Myocyte (in vitro differentiated cells): ENCODE measurements at places on chromosomes 16 and 17.

DNA sequence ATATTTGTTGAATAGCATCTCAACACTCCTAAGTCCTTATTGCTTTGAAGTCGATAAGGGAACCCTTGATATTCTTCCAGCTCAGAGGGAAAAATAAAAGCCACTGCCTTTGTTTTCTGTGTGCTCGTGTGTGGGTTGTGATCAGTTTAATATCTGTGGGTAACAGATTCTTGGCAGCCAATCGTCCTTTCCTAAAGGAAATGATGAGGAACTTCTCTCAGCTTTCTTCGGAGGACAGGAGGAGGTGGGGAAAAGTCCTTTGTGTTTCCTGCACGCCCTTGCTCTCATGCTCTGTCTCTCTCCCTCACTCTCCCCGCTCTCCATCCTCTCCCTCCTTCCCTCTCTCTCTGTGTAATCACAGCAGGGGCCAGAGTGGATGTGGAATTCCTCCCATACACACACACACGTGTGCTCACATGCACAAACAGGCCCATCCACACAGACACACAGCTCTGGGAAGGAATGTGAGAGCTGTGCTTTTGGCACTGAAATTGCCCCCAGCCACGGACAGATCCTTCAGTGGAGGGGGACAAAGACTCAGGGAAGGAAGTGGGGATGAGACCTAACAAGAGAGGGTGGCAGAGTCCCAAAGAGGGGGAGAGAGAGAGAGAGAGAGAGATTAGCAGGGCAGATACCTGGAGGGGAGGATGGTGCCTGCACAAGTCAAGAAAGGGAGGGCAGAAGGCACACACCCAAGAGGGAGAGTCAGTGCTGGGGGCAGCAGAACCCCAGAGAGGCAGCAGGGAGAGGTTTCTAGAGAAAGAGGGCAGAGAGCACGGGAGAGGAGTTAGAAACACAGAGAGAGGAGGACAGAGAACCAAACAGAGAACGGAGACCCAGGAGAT lies 83.5 kb upstream of the PLCG2 start:
- DNase-seq: peak; percentile 41

- DNase-seq: no peak
These were observed 62.4 kb downstream of the STX8 start for GRCh38 chr17:9513266-9513665.

DNA sequence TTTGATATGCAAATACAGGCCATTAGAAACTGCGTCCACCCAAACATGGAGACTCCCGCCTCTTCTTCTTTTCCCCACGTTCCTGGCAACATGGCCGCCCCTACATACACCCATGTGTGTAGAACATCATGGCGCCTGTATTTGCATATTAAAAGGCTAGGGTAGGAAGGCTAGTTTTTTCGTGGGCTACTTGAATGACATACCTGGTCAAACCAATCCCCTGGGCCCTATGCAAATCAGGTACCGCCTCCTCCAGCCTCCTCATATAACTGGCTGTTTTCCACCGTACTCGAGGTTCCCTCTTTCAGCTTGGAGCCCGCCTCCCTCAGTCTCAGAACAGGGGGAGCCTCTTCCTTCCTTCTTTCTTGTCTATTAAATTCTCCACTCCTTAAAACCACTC lies 840 bp upstream of the CD300LB start:
- DNase-seq: no peak

- peak; percentile 93 for DNase-seq
These were observed 35.8 kb downstream of the HSD17B2 start for GRCh38 chr16:82070656-82071369.

DNA sequence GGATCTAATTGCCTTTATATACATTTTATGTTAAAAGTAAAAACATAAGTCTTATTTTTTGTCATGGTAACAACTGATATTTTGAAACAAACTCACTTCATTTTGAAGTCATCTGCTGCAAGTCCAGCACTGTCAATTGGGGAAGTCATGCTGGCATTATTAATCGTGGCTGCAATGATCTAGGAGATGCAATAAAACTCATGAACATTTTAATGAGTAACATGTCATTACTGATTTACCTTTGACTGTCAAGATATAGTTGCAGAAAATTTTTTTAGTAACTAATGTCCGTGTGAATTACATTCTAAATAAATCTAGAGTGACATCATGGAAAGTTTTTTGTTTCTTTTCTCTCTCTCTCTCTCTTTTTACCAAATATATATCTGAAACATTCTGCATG lies 17.3 kb upstream of the KRT24 start:
- no peak for DNase-seq

DNA sequence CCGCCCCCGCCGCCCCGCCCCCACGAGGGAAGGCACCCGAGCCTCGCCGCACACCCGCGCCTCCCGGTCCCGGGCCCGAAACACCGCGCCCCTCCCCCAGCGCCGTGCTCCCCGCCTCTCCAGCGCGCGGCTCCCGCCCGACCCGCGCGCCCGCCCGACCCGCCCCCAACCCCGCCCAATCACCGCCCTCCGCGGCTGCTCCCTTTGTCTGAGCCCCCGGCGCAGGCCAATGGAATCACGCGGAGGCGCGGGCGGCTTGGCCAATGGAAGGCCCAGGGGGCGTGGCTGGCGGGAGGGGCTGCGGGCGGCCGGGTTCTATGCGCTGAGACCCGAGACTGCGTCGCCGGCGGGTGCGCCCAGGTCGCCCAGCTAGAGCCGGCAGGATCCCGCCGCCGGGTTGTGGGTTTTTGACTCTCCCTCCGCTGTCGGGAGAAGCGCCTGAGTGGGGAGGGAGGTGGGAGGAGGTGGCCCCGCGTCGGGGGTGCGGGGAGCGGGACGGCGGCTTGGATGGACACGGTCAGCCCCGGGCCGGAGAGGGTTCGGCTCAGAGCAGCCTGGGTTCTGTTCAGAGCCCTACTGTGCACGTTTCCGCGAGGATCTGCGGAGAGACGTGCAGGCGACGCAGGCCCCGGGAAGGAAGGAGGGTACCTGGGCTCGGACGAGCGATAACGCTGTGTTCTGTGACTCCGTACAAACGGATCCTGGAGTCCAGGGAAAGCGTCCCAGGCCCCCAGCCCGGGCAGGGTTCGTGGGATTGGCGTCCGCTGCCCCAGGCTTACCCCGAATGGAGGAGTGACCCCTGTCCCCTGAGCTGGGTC lies 49.0 kb upstream of the BAHCC1 start:
- peak; percentile 97 for DNase-seq

GRCh38 chr17:4540224-4540651 lies 14.9 kb downstream of the MYBBP1A start:
- DNase-seq: no peak

- no peak for DNase-seq
These were observed 2.8 kb upstream of the TEFM start for GRCh38 chr17:30908717-30909420.

DNA sequence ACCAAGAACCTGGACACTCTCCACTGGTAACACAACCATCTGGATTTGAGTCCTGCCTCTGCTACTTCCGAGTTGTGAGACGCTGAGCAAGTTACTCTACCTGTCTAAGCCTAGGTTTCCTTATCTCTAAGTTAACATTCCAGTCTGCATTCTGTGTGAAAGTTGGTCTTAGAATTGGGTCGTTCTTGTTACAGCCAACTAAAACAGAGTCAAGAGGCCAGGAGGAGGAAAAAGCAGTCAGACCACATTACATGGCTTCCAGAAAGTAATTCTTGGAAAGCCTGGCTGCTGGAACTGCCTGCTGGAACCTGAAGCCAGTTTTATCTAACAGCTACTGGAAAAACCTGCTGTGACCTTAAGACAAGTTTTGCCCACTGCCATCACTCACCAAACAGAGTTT lies 38.4 kb upstream of the XYLT1 start:
- no peak for DNase-seq

DNA sequence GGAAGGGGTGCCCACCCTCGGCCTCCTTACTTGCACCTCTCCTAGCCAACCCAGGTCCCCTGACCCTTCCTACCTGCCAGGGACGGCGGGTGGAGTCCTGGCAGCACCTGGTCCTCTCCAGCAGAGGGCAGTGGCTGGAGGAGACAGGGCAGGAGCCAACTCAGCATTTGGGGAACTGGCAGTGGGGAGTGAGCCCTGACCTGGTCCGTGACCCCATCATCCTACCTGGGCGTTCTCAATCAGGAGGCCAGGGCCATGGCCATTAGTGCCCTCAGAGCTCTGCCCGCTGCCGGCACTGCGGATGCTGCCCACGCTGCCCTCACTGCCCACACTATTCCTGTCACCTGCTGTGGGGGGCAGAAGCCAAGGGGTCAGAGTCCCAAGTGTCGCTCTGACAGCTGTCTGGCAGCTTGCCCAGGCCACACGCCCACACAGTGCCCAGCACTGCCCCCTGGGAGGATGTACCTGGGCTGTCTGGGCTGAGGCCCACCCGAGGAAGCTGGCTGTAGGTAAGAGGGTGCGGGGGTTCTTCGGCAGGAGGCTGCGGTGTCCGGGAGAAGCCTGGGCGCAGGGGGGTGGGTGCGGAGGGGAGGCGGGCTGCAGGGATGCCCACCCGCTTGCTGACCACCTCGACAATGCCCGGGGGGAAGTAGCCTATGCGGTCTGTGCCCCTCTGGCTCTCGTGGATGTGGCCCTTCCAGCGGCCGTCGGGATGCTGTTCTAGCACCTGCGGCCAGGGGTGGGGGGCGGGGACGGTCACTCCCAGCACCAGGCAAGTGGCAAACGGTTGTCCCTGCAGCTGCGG lies 10.8 kb downstream of the CASKIN2 start:
- peak; percentile 85 for DNase-seq

- DNase-seq: no peak
These were observed 12.4 kb downstream of the MSLN start for GRCh38 chr16:772959-773358.

DNA sequence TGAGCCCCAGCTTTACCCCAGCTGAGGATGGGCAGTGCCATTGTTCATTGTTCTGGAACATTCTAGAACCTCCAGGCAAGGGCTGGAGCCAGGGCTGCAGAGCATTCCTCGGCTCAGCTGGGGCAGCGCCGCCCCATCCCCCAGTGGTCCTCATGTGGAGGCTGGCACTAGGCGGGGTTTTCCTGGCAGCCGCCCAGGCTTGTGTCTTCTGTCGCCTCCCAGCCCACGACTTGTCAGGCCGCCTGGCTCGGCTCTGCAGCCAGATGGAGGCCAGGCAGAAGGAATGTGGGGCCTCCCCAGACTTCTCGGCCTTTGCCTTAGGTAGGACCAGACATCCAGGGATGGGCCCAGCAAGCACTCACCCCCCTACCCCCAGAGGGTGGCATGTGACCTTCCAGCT lies at the start of gene TMEM95:
Gene TMEM95 (plus strand): TSS at position 104 of the 400 bp plus-strand sequence. CDS start 49 bp downstream, at position 153.
- peak; percentile 70 for DNase-seq

GRCh38 chr16:3949287-3949686 lies 68.8 kb upstream of the CREBBP start:
- peak; percentile 86 for DNase-seq

GRCh38 chr17:4506892-4507291 lies 8.2 kb downstream of the SPNS2 start:
- DNase-seq: no peak

DNA sequence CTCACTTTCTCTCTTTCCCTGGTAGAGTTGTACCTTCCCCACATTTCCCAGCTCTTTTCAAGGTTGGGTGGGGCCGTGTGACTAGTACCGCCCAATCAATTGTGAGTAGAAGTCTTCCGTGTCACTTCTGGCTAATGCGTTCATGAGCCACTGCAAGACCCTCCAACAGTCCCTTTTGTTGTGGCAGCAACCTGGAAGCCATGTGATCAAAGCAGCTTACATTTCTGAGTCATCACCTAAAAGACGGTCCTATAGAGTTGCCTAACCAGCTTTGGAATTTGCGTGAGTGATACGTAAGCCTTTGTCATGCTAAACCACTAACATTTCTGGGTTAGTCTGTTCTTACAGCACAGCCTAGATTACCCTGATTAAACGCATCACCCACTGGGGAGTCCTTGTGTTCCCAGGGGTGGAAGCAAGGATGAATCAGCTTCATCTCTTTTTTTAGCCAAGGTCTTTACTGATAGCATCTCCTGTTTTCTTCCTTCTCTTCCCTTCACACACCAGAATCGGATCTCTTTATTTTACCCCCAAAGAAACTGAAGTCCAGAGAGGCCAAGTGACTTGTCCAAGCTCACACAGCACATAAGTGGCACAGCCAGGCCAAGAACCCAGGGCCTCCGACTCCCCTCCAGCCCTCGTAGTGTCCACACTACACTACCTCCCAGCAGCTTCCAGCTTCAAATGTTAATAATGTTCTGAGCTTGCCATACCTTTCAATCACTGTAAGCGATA lies 366.3 kb upstream of the XYLT1 start:
- DNase-seq: no peak

GRCh38 chr16:49189286-49189685 lies 92.4 kb downstream of the CBLN1 start:
- DNase-seq: no peak
